Aortic smooth muscle cell (primary cell): ENCODE measurements at places on chromosomes 2 and 18. TPM values are rescaled to one million over a fixed set of nuclear protein-coding genes. Genes with fewer than 3 reads are reported as not detected.

Gene MAT2A
- 94.7 and 122 TPM in 2 replicates for total RNA-seq

Gene MLPH
- 0.25 and 2.4 TPM in 2 replicates for total RNA-seq

Gene DCAF17
- 21.2 and 24.0 TPM in 2 replicates for total RNA-seq

Gene GRB14
- total RNA-seq, result 4.2 and 6.1 TPM in 2 replicates

Gene CFAP65
- not detected in 2 replicates for total RNA-seq

Gene SOS1
- total RNA-seq, result 13.3 and 22.0 TPM in 2 replicates

Gene HAAO
- 0.53 and 1.1 TPM in 2 replicates for total RNA-seq

Gene ALPP
- not detected in 2 replicates for total RNA-seq

Gene SPATA3
- not detected in 2 replicates for total RNA-seq

Gene NEU4
- total RNA-seq, result not detected in 2 replicates

Gene RIT2
- total RNA-seq, result not detected in 2 replicates

Gene ALPI
- total RNA-seq, result not detected in 2 replicates

Gene LYG1
- total RNA-seq, result 0.26 TPM in 1 of 2 replicates, not detected in the other

Gene G6PC2
- total RNA-seq, result not detected in 2 replicates

Gene TBC1D8
- total RNA-seq, result 35.3 and 39.4 TPM in 2 replicates

Gene SALL3
- 0.25 and 0.53 TPM in 2 replicates for total RNA-seq

Gene QPCT
- total RNA-seq, result 2.5 and 3.6 TPM in 2 replicates

Gene ST6GAL2
- total RNA-seq, result not detected in 2 replicates

Gene MC4R
- total RNA-seq, result not detected in 2 replicates

Gene CROCC2
- total RNA-seq, result under 0.01 TPM in 2 replicates

Gene SS18
- 99.3 and 103 TPM in 2 replicates for total RNA-seq

Gene IGFBP5
- total RNA-seq, result 139 and 270 TPM in 2 replicates

Gene CNDP1
- total RNA-seq, result 0.06 TPM in 1 of 2 replicates, not detected in the other

Gene FKBP7
- total RNA-seq, result 51.4 and 67.8 TPM in 2 replicates

Gene C2orf80
- total RNA-seq, result not detected in 2 replicates

Gene OTOS
- not detected in 2 replicates for total RNA-seq

Gene TGFA
- 0.06 TPM in 1 of 2 replicates, not detected in the other for total RNA-seq

Gene LYG2
- not detected in 2 replicates for total RNA-seq

Gene SERPINB2
- total RNA-seq, result 2.4 and 19.8 TPM in 2 replicates

Gene AP1S3
- total RNA-seq, result 22.6 and 28.7 TPM in 2 replicates

Gene CREG2
- total RNA-seq, result 0.37 and 1.1 TPM in 2 replicates
